Activated T-helper 1 cell treated with anti-CD3 and anti-CD28 coated beads, Interleukin-2, amount 50 U/mL, for 16 hours (primary cell): ENCODE measurements at places on chromosomes 13 and 19.

GRCh38 chr13:28347456-28348371 is 147.2 kb downstream of the FLT1 start:
- DNase-seq: no peak

DNA sequence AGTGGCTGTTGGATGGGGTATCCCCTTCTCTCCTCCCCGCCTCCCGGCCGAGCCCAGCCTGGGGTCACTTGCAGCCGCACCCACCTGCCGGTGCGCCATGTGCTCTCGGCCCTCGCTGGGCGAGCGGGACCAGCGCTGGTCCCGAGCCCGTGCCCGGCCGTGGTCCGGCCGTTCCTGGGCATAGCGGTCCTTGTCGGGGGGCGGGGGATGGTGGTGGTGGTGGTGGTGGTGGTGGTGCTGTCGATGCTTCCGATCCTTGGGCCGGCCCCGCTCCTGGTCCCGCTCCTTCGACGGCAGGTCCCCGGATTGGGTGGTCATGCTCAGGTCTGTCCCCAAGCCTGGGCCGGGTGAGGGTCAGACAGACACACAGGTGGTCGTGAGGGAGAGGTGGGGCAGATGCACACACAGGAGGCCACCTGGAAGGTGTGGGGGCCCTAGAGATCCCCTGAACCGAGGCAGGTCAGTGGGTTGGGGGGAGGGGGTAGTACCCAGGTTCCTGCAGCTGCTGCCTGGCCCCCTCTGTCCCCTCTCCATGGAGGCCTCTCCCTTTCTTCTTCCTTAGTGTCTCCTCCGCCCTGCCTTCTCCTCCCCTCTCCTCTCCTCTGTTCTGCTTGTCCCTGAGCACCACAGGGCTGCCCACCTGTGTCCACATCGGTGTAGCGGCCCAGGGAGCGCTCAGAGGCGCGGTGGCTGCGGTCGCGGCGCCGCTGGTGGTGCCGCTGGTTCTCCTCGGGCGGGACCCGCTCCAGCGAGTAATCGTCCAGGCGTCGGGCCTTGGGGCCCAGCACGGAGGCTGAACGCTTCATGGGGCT is 58.7 kb downstream of the IER2 start:
- DNase-seq: no peak

DNA sequence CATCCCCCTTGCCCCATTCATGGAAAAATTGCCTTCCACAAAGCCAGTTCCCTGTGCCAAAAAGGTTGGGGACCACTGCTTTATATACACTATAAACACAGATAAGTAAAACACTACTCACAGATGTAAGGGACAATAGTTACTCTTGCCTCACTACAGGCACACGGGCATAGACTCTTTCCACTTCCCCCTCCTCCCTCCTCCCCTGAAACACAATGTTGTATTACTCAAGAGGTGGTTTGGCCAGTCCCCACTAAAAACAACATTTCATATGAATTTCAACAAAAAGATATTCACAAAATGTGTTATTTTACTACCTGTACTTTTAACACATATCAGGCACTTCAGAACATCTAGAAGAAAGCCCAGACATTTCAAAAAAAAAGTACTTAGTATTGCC is 45.1 kb downstream of the EPSTI1 start:
- DNase-seq: no peak

- DNase-seq: peak; percentile 71
These were observed 1.0 kb downstream of the PRMT1 start for GRCh38 chr19:49677901-49678674.

DNA sequence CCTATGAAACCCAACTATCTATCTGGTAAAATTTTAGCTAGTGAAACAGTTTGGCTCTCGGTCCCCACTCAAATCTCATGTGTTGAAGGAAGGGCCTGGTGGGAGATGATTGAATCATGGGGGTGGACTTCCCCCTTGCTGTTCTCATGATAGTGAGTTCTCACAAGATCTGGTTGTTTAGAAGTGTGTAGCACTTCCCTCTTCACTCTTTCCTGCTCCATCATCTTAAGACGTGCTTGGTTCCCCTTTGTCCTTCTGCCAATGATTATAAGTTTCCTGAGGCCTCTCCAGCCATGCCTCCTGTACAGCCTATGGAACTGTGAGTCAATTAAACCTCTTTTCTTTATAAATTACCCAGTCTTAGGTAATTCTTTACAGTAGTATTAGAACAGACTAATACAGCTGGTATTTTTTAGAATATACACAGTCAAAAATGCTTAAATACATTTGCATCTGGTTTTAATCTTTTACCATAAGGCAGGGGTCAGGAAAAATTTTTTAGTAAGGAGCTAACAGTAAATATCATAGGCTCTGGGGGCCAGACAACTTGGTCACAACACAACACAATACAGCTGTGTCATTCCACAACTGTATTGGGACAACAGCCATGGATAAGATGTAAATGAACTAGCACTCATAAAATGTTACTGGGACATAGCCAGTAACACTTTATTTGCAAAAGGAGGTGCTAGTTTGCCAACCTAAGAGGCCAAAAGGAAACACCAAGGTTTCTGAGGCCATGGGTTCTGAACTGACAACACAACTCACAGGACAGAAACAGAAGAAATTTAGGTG is 24.3 kb downstream of the DZIP1 start:
- DNase-seq: no peak

- DNase-seq: no peak
These were observed at the start of gene OLFM4 for GRCh38 chr13:53028637-53029203. Gene OLFM4 (plus strand): TSS chr13:53028813. CDS start chr13:53028837, 24 bp downstream.

DNA sequence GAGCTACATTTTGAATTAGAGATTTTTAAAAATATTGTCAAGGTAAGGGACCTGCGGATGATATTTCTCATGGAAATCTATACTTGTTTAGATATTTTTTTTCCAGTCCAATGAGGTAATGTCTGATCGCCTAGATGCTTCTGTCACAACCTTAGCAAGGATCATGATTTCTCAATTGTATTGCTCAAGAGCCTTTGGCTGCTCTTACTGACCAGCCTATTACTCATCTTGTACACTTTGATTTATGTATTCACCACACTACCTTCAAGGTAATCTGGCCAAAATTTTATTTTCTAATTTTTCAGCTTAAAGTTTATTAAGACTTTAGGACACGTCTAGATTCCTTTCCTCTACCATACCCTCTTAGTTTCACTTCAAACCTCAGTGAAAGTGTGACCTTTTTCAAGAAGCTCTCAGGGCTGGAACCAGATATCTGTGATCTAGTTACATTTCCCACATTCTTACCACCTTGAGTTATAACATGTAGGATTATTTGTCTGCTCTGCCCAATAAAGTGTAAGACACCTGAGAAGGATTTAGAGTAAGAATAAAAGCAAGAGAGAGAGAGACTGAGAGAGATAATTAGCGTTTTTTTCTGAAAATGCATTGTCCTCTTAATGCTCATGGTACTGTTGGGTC is 197.1 kb downstream of the ITGBL1 start:
- no peak for DNase-seq

GRCh38 chr19:16061943-16062342 is 14.4 kb upstream of the TPM4 start:
- no peak for DNase-seq

DNA sequence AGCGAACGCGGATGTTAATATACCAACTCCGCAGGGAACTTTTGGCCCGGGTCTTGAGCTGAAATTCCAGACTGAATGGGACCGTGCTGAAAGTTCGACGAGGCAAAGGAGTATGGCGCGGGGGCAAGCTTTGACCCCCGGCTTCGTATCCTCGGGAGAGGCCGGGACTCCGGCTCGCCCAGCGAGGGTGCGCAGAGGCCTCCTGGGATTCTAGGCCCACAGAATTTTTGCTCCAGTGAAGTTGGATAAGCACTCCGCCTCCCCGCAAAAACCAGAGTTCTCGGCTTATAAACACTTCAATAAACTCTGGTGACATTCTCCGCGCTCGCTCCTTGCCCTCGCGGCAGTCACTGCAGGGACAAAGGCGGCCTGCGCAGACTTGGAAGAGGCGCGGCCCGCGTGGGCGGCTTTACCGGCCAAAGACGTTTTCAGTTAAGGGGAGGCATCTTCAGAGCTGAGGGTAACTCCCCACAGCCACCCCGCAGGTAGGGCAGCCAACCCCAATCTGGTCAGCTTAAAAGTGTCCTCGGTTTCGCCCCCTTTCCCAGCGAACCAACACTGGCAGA is 112.6 kb downstream of the KCNRG start:
- no peak for DNase-seq

GRCh38 chr13:51873837-51874236 is 12.1 kb downstream of the CCDC70 start:
- DNase-seq: no peak

DNA sequence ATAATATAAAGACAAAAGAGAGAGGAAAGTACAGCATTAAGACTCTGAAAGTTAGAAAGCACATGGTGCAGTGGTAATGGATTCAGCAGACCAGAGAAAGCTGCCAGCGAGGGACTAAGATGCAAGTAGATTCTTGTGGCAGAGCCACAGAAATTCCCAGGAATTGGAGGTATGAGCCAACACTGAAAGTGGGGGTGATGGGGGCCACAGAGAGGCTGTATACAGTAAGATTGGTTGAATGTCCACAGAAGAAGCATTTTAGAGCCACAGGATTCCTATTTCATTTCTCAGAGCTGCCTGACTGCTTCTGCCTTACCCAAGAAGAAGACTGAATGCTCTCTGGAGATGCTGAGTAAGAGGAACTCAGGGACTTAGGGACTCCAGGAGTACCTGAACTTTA is 295.0 kb downstream of the LMO7 start:
- no peak for DNase-seq

DNA sequence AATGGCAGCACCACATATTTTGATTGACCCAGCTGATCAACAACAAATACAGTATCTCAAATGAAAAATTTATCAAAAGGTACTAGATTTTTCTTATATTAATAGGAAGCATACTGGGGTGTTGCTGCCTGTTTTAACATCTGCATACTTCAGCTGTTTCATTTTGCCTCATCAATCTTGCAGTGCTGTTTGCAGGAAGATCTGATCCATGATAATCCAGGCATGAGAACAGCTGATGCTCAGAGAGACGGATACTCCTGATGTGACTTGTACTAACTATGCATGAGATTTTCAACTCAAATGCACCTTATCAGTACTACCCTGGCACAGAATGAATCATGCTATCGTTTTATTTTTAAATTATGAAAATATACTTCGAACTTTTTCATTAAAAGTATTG is 2136.8 kb downstream of the PCDH9 start:
- DNase-seq: no peak

DNA sequence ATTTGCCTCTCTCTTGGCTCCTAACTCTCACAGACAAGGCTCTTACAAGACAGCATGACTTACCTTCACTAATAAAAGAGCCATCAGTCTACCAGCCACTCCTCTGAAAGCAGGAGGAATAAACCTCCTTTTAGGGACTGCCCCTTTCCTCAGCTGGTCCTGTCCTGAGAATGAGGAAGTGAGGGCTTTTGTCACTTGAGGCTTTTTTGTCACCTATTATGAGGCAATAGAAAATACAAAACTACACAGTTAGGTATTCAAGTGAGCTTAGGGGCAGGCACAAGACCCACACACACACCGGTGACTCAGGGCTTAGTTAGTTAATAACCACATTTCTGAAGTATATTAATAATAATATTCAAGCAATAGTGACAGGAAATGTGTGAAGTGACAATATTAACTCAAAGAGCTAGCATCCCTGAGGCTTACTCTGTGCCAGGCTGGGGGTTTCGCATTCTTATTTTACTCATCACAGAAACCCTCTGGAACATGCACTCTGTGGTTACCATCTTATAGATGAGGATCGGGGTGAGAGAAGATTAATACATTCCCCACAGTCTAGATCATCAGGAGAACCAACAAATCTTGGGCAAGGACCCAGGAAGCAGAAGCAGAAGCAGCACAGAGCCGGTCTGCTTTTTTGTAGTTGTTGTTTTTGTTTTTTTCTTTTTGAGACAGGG is 379.9 kb downstream of the LIG4 start:
- DNase-seq: no peak

DNA sequence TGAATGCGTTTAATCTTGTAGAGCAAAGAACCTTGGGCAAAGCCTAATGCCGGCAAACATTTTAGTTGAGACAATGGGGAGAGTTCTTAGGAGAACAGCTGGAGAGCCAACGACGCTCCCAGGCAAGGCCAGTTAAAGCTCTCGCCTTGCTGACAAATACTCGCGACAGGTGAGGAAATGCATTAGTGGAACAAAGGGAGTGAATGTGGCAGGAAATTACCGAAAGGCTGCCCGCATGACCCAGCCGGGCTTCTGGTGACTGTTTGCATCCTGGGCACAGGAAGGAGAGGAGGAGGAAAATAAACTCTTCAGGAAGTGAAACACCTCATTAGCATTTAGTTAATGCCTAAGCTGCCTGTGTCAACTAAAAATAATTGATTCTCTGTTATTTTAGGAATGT is 74.6 kb downstream of the SHISA2 start:
- DNase-seq: no peak

- DNase-seq: no peak
These were observed 15.7 kb downstream of the MOB3A start for GRCh38 chr19:2080336-2080988.

DNA sequence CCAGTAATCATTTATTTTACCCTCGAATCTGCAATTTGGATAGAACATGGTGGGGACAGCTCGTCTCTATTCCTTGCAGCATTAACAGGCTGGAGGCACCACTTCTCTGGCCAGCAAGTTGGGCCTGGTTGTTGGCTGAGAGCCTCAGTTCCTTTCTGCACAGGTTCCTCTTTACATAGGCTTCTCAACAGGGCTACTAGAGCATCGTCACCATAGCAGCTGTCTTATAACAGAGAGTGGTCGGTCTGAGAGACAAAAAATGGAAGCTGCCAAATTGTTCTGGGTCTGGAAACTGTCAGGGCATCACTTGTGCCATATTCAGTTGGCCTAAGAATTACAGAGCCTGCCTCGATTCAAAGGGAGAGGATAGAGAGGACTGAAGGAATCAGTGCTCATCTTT is 86.7 kb downstream of the DNAJC15 start:
- DNase-seq: no peak

- DNase-seq: no peak
These were observed 3.0 kb downstream of the CD209 start for GRCh38 chr19:7744199-7744786.

DNA sequence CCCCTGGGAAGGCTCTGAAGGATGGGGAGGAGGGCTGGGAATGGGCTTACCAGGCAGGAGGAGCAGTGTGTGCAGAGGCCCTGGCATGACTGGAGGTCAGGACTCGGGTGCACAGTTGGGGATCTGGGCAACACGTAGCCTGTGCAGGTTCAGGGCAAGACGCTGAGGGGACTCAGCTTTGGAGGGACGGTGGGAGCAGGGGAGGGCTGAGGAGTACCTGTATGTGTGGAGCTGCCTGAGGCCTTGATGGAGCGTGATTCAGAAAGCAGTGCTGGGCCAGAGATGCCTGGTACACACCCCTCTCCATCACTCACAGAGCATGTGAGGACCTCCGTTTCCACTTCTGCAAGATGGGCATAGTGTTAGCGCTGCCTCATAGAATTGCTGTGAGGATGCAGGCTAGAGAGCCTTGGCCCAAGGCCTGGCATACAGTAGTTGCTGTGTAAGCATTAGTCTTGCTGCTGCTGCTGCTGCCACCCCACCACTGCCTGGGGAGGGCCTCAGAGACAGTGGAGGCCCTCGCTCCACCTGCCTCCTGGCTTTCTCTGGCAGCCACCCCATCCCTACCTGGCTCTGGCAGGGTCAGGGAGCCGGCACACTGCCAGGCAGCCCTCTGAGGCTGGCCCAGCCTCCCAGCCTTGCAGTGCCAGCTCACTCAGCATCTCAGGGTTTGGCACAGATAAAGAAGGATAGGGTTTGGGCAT is 2.4 kb downstream of the PAK4 start:
- no peak for DNase-seq

GRCh38 chr19:43450545-43450997 is 14.8 kb downstream of the LYPD3 start:
- no peak for DNase-seq
